Fibroblast of skin of left quadriceps (primary cell): ENCODE measurements at places on chromosomes 2 and 18.
A peak's percentile ranks its signal among the peaks of the same experiment; 100 is the strongest.

DNA sequence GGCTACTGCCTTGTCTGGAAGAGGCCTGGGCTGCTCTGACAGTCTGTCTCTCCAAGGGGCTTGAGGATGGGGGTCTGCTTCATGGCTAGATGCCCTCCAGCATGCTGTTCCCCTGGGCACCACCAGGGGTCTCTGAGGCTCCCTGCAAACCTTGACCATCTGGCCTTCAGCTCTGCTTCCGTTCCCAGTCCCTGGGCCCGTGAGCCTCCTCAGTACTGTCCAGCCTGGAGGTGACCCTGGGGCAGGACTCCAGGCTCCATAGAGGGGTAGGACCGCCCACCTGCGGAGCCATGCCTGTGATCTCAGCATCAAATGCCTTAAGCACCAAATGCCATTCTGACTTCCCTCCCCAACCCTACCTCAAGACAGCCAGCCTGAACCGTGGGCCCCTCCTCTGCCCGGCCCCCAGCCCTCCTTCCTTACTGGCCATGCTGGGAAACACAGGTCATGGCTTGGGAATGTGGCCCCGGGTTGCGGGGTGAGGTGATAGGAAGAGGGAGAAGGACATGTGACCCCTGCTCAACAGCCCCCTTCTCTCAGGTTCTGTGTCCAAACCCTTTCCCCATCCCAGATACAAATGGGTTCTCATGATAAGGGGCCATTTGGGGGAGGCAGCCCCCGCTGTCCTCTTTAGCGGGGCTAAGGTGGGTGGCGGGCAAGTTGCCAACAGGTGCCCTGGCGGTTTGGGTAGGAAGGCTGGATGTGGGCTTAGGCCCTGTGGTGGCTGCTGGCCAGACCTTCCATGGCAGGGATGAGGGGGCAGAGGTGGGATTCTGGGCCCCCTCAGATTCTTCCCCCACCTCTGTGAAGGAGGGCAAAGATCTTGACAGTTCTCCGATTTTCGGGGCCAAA is 25.0 kb downstream of the SPEG start:
- no peak for DNase-seq

DNA sequence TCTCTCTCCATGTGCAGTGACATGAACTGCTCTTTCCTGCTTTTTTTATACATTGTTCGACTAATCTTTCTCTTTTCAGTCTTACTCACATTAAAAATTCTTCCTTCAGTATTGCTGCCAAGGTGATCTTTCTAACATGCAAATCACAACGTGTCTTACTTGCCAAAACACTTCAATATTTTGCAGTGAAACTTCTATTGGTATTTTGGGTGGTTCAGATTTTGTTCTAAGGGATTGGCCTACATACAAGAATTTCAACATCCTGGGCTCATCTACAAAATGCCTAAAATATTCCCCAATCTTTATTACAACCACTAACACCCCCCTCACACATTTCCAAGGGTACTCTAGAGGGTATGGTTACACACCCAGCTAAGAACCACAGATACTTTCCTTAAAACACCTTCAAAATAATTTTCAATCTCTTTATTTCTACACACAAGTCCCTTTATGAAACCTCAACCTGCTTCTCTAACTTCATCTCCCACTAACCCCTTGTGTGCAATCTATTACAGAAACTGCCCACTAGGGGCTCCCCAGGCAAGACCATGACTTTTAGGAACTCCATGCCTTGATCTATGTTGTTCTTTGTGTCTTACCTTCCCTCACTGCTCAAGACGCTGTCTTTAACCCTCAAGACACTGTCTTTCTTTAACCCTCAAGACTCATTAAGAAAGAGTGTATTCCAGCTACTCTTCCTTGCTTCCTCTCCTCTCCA is 50.9 kb downstream of the COL3A1 start:
- no peak for DNase-seq

GRCh38 chr18:55088561-55088960 is 129.3 kb upstream of the CCDC68 start:
- DNase-seq = no peak

- peak; percentile 97 for DNase-seq
Measured at GRCh38 chr18:54776282-54776977, 51.8 kb upstream of the RAB27B start.

DNA sequence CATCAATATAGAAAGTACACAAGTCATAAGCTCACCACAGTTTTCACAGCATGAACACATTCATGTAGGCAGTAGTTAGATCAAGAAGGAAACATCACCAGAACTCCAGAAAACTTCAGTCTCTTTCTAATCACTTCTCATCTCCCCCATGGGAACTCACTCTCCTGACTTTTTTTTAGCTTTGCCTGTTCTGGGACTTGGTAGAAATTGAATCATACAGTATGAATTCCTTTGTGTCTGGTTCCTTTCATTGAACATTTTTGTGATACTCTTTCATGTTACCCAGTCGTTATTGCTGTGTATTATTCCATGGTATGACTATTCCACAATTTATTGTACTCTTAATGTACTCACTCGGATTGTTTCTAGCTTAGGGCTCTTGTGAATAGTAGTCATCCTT is 160.2 kb downstream of the TAF4B start:
- peak; percentile 6 for DNase-seq

GRCh38 chr2:76928026-76928425 is 594.1 kb downstream of the LRRTM4 start:
- no peak for DNase-seq
